Left lobe of liver (tissue), 2 donors: ENCODE measurements at places on chromosomes 13 and 19. TPM values are rescaled to one million over a fixed set of nuclear protein-coding genes. Genes with fewer than 3 reads are reported as not detected.

DNA sequence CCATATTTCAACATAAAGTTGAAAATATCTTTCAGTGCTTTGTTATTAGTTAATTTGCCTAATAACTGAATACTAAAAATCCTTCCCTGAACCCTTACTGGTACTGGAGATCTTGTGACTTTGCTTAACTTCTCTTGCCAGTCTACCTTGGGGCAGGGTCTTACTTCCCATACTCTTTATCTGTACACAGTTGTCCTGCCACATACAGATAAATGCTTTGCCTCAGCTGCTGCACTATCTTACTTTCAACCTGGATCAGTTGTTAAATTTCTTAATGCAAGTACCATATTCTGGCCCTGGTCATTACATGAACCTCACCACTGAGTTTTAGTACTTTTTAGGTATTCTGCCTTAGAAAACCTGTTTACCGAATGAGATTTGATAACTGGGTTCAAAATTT, 107.6 kb downstream of the PIBF1 start:
- no peak for DNase-seq

DNA sequence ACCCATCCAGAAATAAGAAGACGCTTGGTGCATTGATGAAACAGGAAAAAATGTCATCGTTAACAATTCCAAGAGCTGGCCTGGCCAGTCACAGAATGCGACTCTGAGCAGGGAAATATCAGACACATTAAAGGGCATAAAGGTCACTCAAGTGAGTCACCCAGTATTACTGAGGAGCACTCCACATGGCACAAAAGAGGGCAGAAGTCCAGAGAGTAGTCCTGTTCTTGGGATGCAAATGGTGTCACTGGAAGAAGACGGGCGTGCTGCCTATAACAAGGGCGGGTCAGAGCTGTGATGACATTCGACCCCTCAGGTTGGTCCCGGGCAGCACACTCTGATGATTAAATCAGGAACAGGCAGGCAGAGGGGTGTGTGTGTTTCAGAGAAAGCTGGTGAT, 720.3 kb downstream of the UQCRFS1 start:
- no peak for DNase-seq

GRCh38 chr13:27054760-27055159, 116.9 kb downstream of the USP12 start:
- DNase-seq = no peak

DNA sequence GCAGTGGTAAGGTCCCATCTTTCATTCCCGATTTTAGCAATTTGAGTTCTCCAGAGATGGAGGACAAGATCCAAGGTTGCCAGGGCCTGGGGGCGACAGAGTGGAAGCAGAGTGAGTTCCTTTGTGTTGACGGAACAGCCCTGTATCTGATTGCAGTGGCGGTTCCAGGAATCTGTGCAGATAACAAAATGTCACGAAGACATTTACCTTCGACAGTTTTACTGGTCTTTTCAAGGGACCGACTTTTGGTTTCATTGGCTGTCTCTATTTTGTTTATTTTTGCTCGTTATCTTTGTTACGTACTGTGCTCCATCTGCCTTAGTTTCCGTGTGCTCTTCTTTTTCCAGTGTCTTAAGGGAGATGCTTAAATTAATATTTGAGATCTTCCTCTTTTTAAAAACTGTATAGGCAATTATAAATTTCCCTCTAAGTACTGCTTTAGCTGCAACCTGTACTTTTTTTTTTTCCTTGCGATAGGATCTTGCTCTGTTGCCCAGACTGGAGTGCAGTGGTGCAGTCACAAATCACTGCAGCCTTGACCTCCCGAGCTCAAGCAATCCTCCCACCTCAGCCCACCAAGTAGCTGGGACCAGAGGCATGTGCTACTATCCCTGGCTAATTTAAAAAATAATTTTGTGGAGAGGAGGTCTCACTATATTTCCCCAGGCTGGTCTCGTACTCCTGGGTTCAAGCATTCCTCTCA, 23.2 kb downstream of the KDM4B start:
- DNase-seq = no peak

GRCh38 chr13:38384171-38384570, 34.5 kb downstream of the UFM1 start:
- DNase-seq = no peak

GRCh38 chr13:104553186-104553585, 1487.0 kb upstream of the SLC10A2 start:
- DNase-seq = no peak

- no peak for DNase-seq
These were observed 53.8 kb downstream of the RNF6 start for GRCh38 chr13:26168237-26168814.

DNA sequence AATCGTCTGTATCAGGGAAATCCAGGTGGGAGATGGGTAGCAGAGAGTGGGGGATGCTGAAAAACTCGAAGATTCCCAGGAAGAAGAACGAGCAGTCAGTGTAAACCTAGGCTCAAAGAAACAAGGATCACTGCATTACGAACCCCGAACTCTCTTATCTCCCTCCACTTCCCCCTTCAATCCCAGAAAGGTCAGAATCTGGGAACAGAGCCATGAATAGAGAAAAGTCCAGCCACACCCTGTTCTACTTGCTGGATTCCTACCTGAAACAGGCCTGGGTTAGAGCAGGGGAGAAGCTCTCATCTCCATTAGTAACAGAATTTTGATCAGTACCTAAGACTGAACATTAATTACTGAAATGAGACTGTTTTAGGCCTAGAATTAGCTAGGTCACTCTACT, 24.4 kb downstream of the EPSTI1 start:
- no peak for DNase-seq

- no peak for DNase-seq
These were observed 53.3 kb upstream of the POSTN start for GRCh38 chr13:37651891-37652290.

- no peak for DNase-seq
These were observed 14.9 kb downstream of the POP4 start for GRCh38 chr19:29620931-29621351.

DNA sequence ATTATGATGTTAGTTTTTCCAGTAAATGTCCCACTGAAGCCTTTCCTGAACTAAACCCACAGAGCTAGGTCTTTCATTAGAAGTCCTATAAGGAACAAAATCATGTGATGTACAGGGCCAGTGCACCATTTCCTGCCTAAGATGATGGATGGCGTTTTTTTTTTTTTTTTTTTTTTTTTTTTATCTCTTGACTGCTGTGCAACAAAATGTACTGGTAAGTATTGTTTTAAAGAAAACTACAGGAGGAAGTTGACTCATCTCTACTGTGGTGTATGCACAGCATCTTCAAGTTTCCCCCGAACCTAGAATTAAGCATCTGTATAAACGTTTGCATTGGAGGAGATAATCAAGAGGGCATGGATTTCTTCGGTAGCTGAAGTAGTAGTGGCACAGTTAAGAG, 197.5 kb downstream of the NBEA start:
- no peak for DNase-seq

DNA sequence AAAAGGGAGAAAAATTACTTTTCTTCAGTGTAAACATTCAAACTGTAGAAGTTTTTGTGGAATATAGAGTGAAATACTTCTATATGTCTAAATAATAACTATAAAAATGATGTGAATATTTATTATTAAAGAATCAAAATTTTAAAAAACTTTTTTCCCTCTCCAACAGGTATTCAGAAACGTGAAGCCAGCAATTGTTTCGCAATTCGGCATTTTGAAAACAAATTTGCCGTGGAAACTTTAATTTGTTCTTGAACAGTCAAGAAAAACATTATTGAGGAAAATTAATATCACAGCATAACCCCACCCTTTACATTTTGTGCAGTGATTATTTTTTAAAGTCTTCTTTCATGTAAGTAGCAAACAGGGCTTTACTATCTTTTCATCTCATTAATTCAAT, 28.0 kb downstream of the ITM2B start:
- DNase-seq = no peak

- DNase-seq = no peak
These were observed 24.3 kb downstream of the ARHGEF7 start for GRCh38 chr13:111139452-111139851.

GRCh38 chr19:5445561-5446055, 9.6 kb upstream of the ZNRF4 start:
- DNase-seq = no peak

DNA sequence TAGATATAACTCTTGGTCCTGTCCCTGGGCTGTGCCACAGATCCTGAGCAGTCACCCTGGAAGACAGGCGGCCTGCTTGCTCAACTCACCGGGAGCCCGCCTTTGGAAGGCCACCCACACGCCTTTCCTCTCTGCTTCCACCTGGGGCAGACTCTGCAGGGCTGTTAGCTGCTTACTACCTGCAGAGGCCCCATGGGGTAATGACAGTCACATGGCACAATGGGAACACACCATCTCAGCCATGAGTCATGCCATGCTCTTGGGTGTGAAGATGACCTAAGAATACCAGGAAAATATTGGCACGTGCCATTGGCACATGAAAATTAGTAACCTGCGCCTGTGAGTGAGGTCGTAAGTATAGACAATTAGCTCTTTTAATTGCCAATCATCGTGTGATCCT, 108.6 kb downstream of the COL4A2 start:
- DNase-seq = no peak

DNA sequence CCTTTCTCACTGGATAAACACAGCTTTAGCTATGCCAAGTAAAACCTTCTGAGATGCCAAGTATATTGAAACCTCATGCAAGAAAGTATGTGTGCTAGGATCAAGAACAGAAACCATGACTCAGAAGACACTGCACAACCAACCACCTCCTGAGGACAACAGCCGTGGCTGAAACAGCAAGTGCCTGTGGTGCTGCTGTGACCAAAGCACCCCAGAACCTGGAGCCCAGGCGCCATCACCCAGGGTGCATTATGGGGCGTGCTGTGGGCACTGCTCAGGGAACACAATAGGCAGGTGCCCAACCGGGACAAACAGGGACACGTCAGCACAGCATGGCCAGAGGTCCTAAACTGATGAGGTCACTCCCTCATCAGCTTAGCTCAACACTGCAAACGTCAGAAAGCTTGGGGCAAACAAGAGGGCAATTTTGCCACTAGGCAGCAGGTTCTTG, 101.3 kb upstream of the SLC15A1 start:
- DNase-seq = no peak

GRCh38 chr13:52004511-52005170, 6.6 kb downstream of the ATP7B start:
- no peak for DNase-seq

DNA sequence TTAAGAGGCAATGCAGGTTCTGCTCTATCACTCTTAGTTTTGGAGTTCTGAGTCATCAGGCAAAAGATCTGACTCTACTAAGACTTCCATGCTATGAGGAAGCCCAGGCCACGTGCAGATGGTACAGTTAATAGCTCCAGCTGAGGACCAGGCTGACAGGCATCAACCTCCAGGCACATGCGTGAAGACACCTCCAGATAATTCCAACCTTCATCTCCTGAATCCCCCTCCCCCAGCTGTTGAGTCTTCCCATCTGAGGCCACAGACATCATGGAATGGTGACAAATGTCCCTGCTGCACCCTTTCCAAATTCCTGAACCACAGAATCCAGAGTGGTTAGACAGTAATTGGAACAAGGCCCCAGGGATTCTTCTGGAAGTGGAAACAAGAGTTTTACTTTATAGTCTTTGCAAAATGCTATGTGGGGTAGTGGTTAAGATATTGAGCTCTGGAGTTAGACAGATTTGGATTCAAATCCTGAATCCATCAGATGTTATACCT, 183.8 kb downstream of the KLF5 start:
- no peak for DNase-seq

- no peak for DNase-seq
These were observed 270.9 kb downstream of the DACH1 start for GRCh38 chr13:71596116-71596515.

Gene ZNF763
- 0.25 TPM for total RNA-seq

Gene S1PR5
- 0.30 TPM for total RNA-seq

Gene RGL3
- 33.4 TPM for total RNA-seq

Gene CEACAM8
- 0.33 TPM for total RNA-seq

Gene SIGLEC5
- total RNA-seq = not detected

Gene CLEC11A
- 2.8 TPM for total RNA-seq

Gene LNX2
- total RNA-seq = 10.1 TPM

Gene YJEFN3
- total RNA-seq = 5.9 TPM

Gene TNFAIP8L1
- total RNA-seq = 24.5 TPM

Gene ENOX1
- 0.18 TPM for total RNA-seq
